Omental fat pad (tissue), 4 donors: ENCODE measurements at places on chromosomes 4 and X. TPM values are rescaled to one million over a fixed set of nuclear protein-coding genes. Genes with fewer than 3 reads are reported as not detected.

DNA sequence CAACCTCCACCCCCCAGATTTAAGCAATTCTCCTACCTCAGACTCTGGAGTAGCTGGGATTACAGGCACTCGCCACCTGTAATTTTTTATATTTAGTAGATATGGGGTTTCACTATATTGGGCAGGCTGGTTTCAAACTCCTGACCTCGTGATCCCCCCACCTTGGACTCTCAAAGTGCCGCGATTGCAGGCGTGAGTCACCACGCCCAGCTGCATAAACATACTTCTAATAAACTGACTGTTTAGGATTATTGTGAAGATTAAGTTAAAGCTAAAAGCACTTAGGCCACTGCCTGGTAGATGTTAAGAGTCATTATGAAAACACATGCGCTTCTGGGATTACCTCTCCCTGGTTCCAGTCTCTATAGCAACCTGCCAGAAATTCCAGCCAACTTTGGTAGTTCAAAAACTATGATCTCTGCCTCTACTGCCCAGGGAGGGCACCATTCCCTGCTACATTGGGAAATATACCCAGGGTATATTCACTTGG, 30.2 kb upstream of the GRIA3 start:
- no peak for DNase-seq

Gene CT45A2
- not detected for total RNA-seq

DNA sequence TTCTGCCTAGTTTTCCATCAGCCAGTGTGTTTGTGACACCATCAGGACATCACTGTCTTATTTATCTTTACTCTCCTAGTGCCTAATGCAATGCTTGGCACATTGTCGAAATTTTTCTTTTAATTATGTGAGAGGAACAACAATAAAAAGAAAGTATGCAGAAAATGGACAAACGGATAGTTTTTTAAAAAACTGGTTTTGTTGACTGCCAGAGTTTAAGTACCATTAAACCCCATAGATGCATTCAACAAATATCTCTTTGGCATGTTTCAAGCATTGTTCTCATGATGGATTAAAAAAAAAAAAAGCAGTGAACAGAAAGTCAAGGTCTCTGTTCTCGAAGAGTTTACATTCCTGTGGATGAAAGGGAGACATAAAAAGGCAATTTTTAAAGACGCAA, 398.4 kb downstream of the PPP3CA start:
- DNase-seq = no peak

Gene HERC5
- total RNA-seq = 5.6 TPM

Gene SMPX
- total RNA-seq = not detected

GRCh38 chrX:9677098-9677739, 88.4 kb downstream of the GPR143 start:
- DNase-seq = no peak

Gene PRDX4
- 125 TPM for total RNA-seq

Gene SERPINA7
- total RNA-seq = not detected

- no peak for DNase-seq
Measured at GRCh38 chr4:38523524-38524448, 140.2 kb upstream of the KLF3 start.

DNA sequence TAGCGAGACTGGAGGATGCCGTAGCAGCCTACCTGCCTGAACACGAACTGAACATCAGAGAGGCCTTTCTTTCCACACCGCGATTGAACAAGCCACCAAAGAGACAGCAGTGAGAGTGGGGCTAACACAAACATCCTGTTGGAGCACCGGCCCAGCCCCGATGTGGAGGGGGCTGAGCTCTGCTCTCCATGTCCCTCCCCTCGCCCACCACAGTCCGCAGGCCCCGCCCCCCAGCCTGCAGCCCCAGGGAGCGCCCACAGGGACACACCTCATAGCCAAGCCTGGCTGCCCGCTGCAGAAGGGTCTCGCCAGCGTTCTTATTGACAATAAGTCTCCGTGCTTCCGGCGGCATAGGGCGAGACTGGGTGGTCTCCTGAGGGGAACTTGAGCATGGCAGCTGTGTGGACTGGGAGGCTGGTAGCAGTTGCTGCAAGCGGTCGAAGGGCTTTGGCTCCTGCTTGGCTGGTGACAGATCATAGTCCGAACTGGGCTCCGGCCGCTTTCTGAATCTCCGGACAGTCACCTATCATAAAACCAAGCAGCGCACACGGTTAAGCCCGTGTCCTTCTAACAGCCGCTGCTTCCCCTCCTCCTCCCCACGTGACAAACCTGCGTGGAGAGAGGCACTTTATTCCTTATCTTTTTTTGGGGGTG, 35.8 kb downstream of the BCOR start:
- DNase-seq = no peak

Gene HSFX1
- 0.24 TPM for total RNA-seq

Gene HS3ST1
- total RNA-seq = 1.1 TPM

Gene TSPAN6
- 55.5 TPM for total RNA-seq

GRCh38 chr4:56102601-56103000, 153.9 kb downstream of the CEP135 start:
- no peak for DNase-seq

GRCh38 chr4:107603430-107603829, 116.6 kb downstream of the PAPSS1 start:
- no peak for DNase-seq

GRCh38 chr4:62709618-62710252, 1509.6 kb downstream of the ADGRL3 start:
- no peak for DNase-seq

DNA sequence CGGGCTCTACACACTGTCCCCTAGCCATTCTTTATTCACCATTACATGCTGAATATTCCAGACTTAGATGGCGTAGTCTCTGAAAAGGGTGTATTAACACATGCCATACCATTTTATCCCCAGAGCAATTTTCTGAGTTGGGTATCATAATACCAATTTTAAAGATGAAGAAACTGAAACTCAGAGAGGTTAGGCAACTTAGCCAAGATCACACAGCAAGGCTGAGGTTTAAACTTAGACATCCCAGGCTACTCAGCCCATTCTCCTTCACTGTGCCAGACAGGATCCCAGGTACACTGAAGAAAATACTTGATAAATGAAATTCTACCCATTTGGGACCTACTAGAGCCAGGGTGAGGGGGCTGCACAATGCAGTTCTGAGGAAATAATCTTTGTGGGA, 67.4 kb upstream of the ARHGAP36 start:
- no peak for DNase-seq

DNA sequence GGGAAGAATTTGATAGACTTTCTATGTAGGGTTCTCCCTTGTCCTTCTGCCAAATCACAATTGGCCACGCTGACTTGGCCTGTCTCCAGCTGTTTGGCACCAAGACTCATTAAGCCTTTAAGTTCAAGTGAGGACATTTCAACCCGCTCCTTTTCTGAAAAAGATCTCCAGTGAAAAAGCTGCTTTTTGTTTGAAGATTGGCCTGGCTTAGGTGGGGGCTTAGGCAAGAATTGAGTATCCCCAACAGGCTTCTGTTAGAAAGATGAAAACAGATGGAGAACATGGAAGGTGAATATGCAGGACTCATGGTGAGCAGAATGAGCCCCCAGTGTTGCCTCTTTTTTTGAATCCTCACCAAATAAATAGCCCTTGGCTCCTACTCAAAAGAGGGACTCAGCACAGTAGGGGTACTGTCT, 28.5 kb upstream of the LIMCH1 start:
- DNase-seq = no peak

DNA sequence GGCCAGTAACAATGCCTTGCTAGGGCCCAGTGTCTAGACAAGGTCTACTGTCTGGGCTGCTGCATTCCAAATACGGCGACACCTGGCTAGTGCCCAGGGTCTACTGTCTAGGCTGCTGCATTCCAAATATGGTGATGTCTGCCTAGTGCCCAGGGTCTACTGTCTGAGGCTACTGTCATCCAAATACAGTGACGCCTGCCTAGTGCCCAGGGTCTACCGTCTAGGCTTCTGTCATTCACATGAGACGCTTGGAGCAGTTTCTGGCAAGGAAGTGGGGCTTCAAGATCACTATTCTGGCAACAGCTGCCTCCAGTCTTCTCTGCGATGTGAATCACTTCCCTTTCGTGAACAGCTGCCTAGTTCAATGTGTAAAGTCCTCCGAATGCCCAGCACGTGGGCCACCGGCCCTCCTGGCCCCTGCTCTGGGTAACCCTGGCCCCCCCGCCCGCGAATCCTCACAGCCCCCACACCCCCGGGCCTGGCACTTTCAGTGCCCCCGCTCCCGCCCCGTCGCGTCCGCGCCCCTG, 12.7 kb downstream of the ACOX3 start:
- no peak for DNase-seq

Gene TRIM60
- not detected for total RNA-seq

DNA sequence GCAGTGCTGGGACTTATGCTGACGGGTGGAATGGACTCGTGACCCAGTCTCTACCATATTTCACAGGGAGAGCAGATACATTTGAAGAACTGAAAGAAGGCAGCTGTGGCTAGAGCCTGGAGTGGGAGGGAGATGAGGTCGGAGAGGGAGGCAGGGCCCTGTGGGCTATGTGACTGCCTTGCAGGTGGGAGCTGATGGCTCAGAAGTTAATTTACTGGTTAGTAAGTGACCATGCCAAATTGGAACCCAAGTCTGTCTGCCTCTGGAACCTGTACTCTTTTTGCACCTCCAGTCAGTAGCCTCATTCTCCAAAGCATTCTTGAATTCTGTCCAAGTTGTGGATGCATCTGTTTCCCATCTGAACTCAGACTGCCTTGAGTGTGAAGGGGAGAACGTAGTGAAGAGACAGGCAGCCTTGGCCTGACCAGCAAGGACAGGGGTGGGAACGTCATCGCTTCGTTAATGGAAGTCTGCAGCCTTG, 92.3 kb downstream of the REPS2 start:
- DNase-seq = no peak

Gene CCDC149
- total RNA-seq = 22.4 TPM
